ENCODE measurements at places on chromosomes 2 and 18.

- no peak for DNase-seq
Measured at GRCh38 chr2:7022492-7023385, 105.5 kb downstream of the RNF144A start.

- no peak for DNase-seq
Measured at GRCh38 chr2:158743879-158744278, 51.2 kb upstream of the DAPL1 start.

- no peak for DNase-seq
Measured at GRCh38 chr2:71743995-71744675, 290.8 kb downstream of the DYSF start.

- no peak for DNase-seq
Measured at GRCh38 chr2:100073110-100073509, 69.3 kb downstream of the AFF3 start.

DNA sequence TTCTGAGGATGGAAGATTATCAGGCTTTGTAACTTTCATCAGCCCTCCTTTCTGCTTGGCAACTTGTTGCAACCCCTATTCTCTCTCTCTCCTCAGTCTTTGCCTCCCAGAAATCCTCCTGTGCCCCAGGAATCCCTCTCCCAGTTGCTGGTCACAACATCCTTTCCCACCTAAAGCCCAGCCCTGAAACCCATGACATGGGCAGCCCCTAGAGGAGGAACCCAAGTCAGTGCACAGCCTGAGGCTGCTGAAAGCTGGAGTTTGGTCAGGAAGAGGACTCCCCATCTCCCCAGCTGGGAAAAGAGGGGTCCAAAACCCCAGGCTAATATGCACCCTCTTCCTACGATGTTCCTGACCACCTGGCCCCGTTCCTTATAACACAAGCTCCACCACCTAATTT is 29.5 kb downstream of the PKDCC start:
- DNase-seq = no peak

GRCh38 chr18:76487070-76487469 is 8.0 kb downstream of the ZNF516 start:
- no peak for DNase-seq

DNA sequence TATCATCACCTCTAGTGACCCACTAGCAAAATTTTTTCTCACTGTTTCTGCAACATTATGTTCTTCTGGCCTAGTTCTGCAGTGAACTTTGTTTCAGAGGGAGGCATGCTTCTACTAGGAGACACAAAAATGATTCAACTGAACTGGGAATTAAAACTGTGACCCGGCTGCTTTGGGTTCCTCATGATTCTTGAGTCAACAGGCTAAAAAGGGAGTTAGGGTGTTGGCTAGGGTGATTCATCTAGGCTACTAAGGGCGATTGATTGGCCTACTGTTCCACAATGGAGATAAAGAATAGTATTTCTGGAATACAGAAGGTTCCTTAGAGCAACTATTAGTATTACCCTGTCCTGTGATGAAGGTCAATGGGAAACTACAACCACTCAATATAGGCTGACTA is 179.5 kb downstream of the PPP1R1C start:
- no peak for DNase-seq

GRCh38 chr2:42041377-42042127 is 6.3 kb upstream of the PKDCC start:
- DNase-seq = no peak

DNA sequence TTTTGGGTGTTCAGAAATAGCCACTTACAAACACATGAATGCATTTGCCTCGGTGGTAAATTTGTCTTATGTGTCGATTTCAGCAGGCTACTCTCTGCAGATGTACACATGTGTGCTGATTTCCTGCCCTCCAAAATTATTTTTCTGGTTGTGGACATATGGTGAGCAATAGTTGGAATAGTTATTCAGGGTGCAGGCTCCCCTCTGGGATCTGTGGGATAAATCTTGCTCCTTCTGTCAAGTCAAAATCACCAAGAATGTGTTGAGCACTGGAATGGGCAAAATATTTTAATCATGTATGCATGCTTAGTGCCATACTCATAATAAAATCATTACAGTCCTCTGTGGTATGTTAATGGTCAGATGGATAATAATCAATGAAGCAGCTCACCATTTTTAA is 684.5 kb downstream of the BCL11A start:
- no peak for DNase-seq

GRCh38 chr2:5343785-5344335 is 348.3 kb upstream of the SOX11 start:
- no peak for DNase-seq
